ENCODE measurements at places on chromosomes 3 and 15.

DNA sequence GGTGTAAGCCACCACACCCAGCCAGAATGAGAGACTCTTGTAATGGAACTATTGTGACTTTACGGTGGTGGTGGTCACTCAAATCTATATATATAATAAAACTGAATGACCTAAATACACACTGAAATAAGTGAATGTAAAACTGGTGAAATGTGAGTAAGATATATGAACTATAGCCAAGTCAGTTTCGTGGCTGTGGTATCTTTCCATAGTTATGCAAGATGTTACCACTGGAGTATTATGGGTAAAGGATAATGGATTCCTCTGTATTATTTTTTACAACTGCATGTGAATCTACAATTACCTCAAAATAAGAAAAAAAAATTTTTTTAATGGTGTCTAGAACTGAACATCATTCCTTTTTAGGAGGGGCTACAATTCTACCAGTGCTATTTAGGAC is 21.9 kb downstream of the PIK3CB start:
- no peak for DNase-seq

DNA sequence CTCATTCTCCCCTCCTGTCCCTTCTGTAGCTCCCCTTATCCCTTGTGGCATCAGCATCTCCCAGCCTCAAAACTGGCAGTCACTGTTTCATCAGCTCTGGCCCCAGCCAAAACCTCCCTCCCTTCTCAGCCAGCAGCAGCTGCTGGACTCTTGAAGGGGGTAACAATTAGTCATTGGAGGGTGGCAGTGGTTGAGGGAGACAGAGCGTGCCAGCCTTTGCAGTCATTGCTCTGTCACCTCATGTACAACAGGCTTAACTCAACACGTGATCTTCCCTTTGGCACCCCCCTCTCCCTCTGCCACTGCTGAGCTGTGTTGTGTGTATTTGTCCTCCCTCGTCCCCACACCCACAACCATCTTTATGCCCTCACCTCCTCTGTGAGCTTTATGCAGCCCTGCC is 28.2 kb downstream of the RBP2 start:
- no peak for DNase-seq

GRCh38 chr3:195896361-195897080 is 11.8 kb downstream of the TNK2 start:
- DNase-seq: no peak

GRCh38 chr15:33080006-33080405 is 114.5 kb downstream of the FMN1 start:
- DNase-seq: no peak

DNA sequence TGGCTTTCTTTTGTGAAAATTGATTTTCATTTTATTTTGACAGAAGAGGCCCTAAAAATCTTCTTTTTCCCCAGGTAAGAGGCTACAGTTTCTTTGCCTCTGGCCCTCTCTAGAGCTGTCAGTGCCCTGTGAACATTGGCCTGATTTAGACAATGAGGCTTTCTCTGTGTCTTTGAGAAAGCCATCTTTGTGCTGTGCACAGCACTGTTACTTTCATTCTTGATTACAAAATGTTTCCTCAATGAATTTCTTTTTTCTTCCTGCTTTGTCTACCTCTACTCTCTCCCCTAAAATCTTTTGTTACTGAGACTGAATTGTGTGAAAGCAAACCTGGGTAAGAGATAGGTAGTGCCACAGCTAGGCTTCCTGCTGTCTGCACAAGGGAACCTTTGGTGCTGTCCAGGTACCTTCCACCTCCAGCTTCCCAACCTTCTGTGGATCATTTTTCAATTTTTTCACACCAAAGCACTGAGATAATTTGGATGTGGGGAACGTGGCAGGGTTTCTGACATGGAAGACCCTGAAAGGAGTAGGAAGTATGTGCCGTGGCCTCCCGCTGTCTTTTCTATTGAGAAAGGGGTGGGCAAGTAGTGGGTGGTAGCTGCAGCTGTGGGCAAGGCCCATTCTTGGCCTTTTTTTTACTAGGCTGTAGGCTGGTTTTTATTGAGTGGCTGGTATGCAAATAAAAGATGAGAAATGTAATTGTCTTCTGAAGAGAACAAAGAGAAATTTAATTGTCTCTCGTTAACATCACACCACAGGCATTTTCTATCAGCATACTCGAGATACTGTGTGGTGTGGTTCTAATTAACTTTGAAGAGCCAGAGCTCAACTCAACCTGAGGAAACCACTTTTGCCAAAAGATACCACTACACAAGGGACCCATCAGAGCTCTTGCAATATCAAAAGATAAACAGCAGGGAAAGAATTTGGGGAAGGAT is 21.0 kb downstream of the RAB8B start:
- DNase-seq: no peak

DNA sequence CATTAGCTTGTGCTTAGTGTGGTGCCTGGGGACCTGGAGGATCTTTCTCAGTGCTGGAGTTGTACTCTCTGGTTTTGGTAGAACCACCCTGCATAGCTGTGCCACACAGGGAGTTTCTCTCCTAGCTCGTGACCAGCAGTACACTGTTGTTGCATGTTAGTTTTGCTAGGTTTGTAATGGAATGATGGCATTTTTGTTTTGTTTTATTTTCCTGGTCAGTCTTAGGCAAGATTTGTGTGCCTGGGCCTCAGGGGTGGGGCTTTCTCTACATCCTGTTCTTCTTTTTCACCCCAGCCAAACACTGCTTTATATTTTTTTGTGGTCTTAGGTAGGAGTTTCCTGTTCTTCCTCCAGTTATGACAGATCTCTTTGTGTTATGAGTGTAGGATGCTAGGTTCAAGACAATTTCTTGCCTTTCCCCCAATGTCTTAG is 534.5 kb upstream of the KCNMB2 start:
- DNase-seq: no peak

- DNase-seq: no peak
Measured at GRCh38 chr3:61058836-61059235, 192.4 kb downstream of the FHIT start.

- DNase-seq: no peak
Measured at GRCh38 chr3:29555590-29555989, 274.7 kb downstream of the RBMS3 start.

DNA sequence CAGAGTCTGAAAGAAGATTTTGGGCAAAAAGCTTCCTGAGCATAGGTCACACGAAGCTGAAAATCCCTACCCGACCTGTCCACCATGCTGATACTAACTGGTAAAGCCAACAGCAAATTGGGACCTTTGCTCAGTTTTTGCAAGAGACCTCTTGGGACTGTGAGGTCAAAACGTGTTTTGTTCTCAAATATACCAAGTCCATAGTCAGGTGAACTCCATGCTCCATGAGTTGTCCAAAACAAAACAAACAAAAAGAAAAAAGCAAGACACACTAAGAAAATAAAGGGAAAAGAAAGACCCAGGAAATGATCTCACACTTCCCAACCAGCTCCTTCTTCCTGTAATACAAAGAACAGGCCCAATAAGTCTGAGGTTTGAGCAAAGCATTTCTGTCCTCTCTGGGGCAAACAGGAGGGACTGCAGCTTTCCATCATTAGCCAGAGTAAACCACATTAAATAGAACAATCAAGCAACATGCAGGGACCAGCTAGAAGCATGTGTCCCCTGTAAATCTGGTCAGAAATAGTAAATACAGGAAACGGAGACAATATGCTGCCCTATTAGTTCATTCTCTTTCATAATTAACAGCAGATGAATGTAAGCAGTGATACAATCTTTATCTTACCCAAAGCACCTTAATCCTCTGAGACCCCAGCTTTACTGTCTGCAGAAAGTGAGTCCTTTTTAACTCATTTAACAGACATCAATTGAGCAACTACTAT is 125.0 kb upstream of the LIPC start:
- no peak for DNase-seq

- DNase-seq: no peak
Measured at GRCh38 chr15:34709866-34710265, 44.9 kb downstream of the GJD2 start.

DNA sequence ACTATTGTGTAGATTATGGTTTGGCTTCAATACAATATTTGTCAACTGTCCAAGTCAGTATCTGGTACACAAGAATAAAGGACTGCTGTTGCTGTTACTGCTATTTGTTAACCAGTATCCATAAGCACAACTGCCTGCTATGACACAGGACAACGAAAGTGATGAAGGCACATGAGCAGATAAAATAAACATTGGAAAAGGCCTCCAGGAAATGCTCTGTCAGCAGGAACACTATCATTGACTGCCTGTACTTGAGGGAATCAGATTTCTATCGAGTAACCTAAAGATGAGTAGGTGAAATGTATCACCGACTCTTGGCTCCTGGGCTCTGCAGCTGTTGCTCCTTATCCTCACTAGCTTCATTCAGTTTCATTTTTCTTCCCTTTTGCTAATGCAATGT is 56.5 kb downstream of the FMN1 start:
- DNase-seq: no peak

DNA sequence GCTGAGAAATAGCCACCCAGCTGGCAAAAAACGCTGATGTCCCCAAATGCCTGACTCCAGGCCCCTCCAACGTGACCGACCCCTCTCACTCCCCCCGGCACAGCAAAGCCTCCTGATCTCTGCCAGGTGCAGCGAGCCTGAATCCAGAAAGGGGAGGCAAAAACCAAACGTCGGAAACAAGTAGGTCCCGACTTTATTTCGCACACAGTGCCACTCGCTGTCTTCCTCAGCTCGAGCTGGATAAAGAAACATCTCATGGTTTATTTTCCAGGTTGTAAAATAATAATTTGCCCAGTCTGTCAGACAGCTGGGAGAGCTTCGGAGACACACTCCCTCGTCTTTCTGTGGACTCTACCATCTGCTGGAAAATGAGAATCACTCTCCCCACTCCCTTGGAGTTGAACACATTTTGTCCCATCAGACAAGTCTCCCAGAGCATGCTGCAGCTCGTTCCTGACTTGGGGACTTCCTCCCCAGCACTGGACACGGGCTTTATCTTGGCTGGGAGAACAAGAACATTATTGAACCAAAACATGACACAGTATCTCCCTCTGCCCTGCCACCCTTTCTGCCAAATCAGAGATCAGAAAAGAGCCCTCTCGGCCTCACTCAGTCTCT is 142.8 kb downstream of the NUP210 start:
- DNase-seq: no peak

DNA sequence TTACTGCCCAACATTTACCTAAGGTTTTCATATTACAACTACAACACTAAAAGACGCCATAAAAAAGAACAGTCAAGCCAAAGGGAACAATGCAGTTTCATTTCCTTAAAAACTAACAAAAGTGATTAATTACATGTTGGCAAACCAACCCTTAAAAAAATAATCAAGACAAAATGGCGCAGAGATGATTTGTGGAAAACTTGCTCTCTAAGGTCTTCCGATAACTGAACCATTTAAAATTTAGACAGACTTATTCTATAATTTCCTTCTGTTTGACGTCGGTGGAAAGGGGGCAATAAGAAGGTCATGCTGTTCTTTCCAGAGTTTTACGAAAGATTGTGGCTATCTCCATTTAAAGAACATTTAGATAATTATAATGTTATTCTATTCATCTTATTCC is 87.6 kb downstream of the RYK start:
- DNase-seq: no peak

GRCh38 chr3:17664923-17665322 is 77.5 kb downstream of the TBC1D5 start:
- DNase-seq: no peak

DNA sequence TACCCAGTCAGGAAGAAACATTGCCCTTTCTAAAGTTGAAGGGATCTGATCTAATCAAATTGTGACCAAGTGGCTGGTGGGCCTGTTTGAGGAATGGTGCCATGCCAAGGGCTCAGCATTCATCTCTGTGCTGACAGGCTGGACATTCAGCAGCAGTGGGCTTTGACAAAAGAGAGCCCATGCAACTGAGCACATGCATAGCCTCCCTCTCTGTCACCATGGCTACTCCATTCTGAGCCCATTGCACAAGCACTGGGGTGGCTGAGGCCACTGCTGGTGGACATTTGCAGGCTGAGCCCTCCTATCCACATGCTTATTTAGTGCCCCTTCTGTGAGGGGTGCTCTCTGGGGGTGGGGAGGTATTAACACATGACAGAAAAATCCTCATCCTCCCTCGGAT is 28.6 kb upstream of the TNFSF10 start:
- no peak for DNase-seq

DNA sequence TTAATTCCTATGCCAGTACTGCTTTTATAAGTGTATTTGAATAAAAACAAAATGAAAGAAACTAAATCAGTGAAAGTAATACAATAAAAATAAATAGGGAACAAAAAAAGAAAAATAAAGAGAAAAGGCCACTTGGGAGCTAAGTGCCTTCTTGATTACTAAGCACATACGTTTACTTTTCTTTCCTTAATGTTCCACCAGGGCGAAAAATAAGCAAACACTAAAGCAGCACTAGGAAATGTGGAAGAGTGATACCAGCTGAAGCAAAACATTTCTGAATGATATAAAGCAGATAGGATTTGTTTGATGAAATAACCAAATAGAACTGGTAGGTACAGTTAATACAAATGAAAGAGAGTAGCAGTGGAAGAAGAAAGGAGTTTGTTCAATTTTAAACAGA is 132.8 kb upstream of the ZPLD1 start:
- no peak for DNase-seq

- DNase-seq: no peak
Measured at GRCh38 chr15:51460796-51461195, 119.3 kb downstream of the GLDN start.

GRCh38 chr3:17967953-17968607 is 225.6 kb upstream of the TBC1D5 start:
- no peak for DNase-seq

- DNase-seq: no peak
Measured at GRCh38 chr3:171168086-171168485, 141.6 kb upstream of the SLC2A2 start.

DNA sequence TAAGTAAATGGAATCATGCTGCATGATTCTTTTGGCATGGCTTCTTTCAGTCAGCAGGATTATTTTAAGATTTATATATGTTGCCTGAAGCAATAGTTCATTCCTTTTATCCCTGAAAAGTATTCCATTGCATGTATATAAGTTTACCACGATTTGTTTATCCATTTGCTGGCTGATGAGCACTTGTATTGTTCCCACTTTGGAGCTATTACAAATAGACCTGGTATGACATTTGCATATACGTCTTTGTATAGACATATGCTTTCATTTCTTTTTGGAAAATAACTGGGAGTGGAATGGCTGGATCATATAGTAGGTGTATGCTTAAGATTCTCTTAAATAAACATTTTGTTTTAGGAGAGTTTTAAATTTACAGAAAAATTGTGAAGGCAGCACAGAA is 79.3 kb upstream of the CBLB start:
- no peak for DNase-seq

DNA sequence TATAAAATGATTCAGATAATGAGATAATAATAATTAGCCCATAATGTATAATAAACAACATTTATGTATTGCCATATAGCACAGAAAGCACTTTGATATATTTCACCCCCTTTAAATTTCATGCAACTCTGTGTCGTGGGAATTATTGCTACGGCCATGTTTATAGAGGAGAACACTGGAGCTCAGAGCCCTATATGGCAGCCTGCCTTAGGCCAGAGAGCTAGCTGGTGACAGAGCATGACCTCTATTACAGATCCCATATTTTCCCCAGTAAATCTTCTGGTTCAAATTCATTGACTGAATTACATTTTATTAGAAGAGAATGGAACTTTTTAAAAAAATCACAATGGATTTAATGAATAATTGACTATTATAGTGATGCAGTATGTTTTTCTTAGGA is 25.0 kb downstream of the USP13 start:
- DNase-seq: no peak

Data from neuronal stem cell (in vitro differentiated cells).